ENCODE measurements at places on chromosomes 13 and 19. TPM values are rescaled to one million over a fixed set of nuclear protein-coding genes. Genes with fewer than 3 reads are reported as not detected.
A peak's percentile ranks its signal among the peaks of the same experiment; 100 is the strongest.

GRCh38 chr13:81927347-81927746 lies 1586.4 kb upstream of the SPRY2 start:
- no peak for DNase-seq

DNA sequence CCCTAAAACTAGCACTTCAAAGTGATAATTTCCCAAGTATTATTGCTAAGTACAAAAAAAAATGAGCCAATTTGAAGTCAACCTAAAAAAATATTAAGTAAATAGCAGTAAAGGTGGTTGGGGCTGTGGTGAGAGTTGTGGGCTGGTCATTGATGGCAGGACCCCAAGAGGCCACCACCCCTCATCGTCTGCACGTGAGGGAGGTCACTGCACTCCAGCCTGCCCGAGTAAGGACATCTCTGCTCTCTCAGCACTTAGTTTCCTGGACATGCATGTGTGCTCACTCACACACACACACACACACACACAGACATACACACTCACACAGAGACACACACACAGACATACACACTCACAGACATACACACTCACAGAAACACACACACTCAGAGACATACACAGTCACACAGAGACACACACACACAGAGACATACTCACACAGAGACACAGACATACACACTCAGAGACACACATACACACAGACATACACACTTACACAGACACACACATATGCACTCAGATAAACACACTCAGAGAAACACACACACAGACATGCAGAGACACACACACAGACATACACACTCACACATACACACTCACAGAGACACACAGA lies 127.2 kb upstream of the SOX1 start:
- no peak for DNase-seq

GRCh38 chr13:73998631-73999030 lies 135.6 kb downstream of the KLF12 start:
- DNase-seq: no peak

Gene ZNF573
- polyA plus RNA-seq: 18.6 TPM

- DNase-seq: no peak
These were observed 43.5 kb downstream of the GGACT start for GRCh38 chr13:100544866-100545683.

DNA sequence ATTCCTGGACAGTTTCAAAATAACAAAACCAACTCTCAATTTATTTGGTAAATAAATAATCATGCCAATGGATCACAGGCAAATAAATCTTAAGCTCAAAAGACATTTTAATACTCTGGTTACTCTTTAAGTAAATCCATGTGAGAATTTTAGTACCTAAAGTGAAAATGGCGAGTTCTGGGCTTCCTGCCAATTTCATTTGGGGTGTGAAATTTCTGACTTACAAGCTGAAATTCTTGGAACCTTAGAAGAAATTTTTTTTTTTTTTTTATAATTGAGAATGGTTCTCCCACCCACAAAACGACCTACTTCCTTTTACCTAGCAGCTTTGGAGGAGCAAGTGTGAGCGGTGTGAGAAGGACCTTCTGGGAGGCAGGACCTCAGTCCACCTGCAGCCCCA lies 354.5 kb upstream of the NBEA start:
- no peak for DNase-seq

DNA sequence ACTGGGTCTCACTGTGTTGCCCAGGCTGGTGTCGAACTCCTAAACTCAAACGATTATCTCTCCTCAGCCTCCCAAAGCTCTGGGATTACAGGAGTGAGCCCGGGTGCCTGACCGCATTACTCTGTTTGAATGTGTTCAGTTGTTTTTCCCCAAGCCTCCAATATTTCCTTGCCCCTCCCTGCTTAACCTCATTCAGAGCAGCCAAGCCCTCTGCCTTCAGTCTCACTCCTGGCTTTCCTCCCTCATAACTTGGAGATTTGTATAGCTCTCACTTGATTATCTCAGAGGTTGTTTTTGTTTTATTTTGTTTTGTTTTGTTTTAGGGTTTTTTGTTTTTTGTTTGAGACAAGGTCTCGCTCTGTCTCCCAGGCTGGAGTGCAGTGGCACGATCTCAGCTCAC lies 11.4 kb downstream of the EPHX3 start:
- DNase-seq: no peak

DNA sequence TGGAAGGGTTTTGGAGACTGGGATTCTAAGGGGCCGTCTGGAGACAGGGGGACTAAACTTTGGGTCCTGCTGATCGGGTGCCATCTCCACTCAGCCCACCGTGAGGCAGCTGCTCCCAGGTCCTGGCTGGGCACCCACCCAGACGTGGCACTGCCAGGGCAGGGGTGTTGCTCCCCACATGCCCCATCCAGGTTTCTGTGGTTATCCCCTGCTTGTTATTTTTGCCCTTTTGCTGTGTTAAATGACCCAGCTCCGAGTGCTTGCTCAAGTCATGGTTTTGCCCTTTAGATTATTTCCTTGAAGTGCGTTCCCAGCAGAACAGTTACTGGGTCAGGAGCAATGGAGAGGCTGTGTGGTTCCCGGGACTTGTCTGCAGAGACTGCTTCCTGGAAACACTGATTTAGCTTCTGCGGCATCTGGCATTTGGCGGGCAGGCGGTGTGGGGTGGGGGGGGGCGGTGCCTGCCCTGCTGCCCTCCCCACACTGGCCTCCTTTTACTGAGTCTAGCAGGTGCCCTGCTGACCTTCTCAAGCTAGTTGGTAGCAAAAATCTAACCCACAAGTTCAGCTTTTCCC lies 1.9 kb downstream of the RAB11B start:
- DNase-seq: no peak

- no peak for DNase-seq
These were observed 24.9 kb downstream of the PCID2 start for GRCh38 chr13:113183450-113184129.

- no peak for DNase-seq
These were observed 43.9 kb upstream of the ZNF724 start for GRCh38 chr19:23294141-23294540.

Gene IGFL1
- polyA plus RNA-seq: not detected

DNA sequence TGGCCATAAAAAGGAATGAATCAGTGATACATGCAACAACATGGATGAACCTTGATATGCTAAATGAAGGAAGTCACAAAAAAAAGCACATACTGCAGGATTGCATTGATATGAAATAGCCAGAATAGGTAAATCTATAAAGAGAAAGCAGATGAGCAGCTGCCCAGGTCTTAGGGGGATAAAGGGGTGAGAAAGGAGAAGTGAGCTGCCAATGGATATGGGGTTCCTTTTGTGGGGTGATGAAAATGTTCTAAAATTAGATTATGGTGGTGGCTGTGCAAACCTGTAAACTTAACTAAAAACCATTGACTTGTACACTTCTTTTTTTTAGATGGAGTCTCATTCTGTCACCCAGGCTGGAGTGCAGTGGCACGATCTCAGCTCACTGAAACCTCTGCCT lies 12.1 kb downstream of the HAS1 start:
- no peak for DNase-seq

Gene APOE
- polyA plus RNA-seq: 330 TPM

DNA sequence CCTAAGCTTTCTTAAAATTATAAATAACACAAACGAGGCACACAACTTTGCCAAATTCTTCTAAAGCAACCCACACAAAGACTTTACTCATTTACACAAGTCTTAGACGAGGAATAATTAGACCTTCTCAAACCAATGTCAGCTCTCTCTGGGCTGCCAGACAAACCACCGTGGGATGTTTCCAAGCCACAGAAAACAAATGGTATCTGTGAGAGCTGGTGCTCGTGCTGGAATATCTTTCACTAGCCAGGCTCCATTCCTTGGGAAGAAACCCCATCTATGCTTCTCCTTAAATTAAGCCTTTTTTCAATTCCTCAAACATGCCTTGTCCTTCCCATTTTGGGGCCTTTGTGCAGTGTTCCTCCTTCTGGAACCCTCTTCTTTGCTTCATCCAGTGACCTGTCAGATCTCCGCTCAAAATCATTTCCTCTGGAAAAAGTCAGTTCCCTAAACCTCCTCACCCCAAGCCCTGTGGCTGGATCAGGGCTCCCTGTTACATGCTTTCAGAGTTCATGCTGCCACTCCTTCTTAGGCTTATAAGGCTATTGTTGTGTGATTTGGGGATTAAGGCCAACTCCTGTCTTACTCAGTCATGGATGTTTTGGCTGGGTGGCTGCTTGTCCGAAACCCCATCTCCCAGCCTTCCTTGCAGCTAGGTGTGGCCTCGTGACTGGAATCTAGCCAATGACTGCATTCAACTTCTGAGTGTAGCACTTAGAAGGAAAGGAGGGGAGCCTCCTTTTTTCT lies 64.2 kb upstream of the GTF2F2 start:
- DNase-seq: no peak

- DNase-seq: no peak
These were observed 643.5 kb downstream of the UQCRFS1 start for GRCh38 chr19:28569132-28570131.

Gene EBI3
- polyA plus RNA-seq: 0.72 TPM

DNA sequence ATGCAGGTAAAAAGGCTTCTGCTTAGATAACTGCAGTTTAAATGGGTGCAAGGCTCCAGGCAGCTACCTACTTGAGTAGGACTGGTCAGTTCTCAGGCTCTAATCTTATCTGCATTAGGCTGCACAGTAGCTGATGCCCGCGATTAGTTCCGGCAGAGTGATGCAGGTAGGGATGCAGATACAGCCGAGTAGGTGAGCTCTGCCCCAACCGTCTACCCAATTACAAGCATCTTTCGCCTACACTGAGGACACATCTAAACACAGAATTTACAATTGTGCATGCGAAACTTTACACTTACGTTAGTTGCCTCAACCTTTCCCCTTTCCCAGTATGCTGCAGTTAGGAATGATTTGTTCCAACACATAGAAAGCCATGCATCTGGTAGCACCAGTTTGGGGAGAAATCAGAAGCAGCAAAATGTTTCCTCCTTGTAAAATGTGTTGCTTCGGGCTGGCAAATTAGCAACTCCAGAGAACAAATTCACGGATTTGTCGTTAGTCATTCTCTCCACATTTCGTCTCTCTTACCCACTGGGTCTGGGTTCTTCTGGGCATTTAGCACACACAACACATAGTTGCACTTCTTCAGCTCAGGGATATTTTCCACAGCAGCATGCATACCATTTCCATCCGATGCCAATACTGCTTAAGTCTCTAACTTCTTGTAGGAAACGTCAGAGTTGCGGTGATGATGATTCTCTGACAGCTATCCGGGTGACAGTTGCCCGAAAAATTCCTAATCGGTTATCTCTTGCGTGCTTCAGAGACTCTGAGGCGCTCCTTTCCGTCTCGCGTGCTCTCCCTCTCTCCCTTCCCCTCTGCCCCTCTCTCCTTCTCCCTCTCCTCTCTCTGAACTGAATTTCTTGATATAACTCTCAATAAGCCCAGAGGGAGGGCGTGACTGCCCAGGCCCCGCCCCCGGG lies at the start of gene PCDH9:
Gene PCDH9 (minus strand): TSS at position 856 of the 923 bp plus-strand sequence. CDS start 1,896 bp downstream, outside the sequence.
- no peak for DNase-seq

Gene CYP4F8
- not detected for polyA plus RNA-seq

Gene KLK12
- polyA plus RNA-seq: not detected

DNA sequence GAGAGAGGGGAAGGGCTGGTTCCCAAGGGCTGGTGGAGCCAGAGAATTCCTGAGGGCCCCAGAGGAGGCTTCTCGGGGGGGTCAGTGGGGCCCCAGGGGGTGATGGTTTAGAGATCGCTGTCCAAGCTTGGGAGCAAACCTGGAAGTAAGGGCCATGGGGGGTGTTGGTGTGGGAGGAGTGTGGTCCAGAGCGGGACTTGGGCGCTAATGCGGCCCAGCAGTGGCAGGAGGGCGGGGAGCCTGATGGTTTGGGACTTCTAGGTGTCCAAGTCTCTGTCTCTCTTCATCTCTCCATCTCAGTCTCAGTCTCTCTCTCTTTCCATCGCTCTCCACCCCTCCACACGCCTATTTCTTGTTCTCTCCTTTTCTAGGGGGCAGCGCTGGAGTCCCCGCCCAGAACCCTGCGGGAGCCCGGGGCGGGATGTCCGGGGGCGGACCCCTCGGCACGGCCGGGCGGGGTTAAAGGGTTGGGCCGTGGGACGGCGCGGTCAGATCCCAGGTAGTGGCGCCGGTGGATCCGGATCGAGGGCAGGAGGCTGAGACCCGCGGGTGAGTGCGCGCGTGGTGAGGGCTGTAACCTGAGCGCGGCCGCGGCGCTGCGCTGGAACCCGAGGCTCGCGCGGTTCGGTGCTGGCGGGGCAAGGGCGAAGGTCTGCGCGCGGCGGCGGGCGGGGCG lies at the start of gene CYP4F22:
Gene CYP4F22 (plus strand): TSS at position 491 of the 676 bp plus-strand sequence. CDS start 16,812 bp downstream, outside the sequence.
- DNase-seq: no peak

Gene NALCN
- 1.2 TPM for polyA plus RNA-seq

DNA sequence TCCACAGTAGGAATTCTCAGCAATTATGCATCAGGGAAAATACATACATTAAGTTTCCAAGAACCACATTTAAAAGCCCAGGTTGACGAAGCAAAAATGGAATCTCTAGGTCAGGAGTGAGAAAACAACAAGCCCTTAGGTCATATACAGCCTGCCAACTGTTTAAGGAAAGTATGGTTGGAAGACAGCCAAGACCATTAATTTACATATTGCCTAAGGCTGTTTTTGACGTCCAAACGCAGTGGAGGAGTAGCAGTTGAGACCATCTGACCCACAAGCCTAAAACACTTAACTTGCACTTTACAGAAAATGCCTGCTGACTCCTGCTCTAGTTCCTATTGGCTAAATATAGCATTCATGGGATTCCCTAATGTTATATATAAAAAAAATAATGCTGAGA lies 299.0 kb downstream of the ITGBL1 start:
- DNase-seq: peak; percentile 44

DNA sequence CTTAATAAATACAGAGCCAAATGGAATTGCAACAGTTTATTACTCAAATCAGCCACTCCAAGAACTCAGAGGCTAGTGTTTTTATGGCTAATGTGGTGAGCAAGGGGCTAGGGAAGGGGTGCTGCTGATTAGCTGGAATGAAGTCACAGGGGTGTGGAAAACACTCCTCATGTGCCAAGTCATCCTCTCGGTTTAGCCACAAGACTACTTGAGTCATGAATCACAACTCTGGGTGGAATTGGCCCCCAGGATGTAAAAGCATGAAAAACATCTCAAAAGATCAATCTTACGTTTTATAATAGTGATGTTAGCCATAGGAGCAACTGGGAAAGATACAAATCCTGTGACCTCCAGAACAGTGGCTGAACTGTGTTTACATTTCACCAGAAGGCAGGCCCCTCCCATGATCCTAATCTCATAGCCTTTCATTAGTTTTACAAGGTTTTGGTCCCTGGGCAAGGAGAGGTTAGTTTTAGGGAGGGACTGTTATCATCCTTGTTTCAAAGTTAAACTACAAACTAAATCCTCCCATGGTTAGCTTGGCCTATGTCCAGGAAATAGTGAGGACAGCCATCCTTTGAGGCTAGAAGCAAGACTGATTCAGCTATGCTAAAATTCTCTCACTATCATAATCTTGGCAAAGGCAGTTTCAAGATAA lies 2020.1 kb upstream of the PCDH20 start:
- DNase-seq: no peak

Measured in left renal pelvis (tissue), 4 donors.